ENCODE measurements at places on chromosomes 7 and 10. TPM values are rescaled to one million over a fixed set of nuclear protein-coding genes. Genes with fewer than 3 reads are reported as not detected.
A peak's percentile ranks its signal among the peaks of the same experiment; 100 is the strongest.

DNA sequence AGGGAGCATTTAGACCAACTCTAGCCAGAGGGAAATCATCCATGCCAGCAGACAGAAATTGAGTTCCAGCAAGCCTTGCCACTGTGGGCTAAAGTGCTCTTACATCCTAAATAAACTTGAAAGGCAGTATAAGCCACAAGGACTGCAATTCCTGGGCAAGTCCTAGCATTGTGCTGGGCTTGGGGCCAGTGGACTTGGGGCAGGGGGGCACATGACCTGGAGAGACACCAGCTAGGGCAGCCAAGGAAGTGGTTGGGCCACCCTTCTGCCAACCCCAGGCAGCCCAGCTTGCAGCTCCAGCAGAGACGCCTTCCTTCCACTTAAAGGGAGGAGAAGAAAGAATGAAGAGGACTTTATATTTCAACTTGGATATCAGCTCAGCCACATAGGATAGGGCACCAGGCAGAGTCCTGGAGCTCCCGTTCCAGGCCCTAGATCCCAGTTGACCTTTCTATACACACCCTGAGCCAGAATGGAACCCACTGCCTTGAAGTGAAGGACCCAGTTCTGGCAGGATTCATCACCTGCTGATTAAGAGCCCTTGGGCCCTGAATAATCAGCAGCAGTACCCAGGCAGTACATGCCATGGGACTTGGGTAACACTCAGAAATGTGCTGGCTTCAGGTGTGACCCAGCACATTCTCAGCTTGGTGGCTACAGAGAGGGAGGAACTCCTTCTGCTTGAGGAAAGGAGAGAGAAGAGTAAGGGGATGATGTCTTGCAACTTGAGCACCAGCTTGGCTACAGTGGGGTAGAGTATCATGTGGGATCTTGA, 153.0 kb downstream of the GNAI1 start:
- no peak for DNase-seq

Gene GPRIN2
- not detected for total RNA-seq

- DNase-seq: no peak
These were observed 144.6 kb upstream of the RHEB start for GRCh38 chr7:151664268-151664667.

DNA sequence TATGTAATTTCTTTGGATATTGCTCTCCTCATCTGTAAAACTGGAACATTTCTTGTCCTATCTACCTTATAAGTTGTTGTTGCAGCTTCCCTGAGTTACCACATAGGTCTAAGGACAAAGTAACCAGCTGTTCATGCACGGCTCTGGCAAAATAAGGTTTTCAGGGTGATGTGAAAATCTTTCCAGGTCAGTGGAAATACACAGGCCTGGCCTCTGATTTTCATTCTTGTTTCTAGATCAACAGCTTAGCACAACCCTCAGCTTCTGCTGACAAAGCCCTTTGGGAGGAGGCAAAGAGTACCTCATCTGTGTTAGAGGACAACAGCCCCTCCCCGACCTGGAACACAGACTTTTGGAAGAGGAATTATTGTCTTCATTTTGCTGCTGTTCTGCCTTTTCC, 117.5 kb upstream of the AGK start:
- no peak for DNase-seq

DNA sequence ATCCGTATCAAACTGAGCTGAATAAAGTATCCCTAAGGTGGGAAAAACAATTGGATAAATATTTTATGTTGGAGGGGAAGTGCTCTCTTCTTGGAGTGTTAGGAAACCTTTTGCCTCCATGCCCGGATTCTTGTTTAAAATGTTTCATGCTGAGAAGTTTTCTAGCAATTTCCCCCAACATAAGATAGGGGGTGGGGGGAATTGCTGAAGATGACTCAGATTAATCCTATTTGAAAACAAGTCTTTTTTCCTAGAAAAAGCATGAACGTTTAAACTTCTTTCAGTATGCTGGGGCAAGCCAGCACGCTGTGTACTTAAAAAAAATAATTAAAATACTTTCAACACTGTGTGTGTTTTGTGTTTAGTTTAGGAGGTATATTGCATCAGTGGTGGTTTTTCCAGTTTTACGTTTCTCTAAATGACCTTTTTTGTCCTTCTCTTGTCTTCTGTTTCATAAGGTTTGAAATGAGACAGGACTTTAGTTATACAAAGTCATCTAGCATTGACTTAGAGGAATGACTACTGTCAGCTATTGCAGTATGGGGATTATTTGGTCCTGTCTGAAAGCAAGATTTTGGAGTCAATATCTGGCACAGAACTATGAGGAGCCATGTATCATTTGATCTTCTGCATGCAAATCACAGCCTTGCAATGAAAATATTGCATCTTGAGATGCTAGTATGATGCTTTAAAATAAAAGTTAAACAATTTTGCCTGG, 295.9 kb downstream of the GATA3 start:
- peak; percentile 5 for DNase-seq

GRCh38 chr7:156792611-156793010, 100.4 kb downstream of the LMBR1 start:
- no peak for DNase-seq

Gene ATG9B
- 0.98 TPM for total RNA-seq

GRCh38 chr7:16847381-16847860, 34.4 kb downstream of the AGR3 start:
- DNase-seq: peak; percentile 4

DNA sequence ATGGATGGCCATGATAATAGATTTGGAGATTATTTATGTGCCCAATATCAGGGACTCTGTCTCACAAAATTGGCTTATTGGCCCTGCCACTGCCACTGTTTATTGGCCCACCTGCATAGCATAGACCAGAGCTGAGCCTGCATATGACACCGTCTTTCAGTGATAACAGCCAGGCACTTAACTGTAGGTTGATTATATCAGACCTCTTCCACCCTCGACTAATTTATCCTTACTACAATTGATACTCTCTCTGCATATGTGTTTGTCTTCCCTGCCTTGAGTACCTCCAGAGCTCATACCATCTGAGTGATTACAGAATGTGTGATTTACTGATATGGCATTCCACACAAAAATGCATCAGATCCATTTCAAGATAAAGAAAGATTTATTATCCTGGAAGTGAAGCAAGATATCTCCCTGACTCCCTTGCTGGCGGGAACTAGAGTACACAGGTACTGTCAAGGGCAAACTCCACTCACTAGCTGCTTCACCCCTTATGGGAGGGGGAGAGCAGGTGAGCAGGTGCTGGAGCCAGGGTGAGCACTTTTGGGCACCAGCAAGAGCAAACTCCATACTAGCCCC, 13.1 kb upstream of the SAMD9L start:
- DNase-seq: no peak

DNA sequence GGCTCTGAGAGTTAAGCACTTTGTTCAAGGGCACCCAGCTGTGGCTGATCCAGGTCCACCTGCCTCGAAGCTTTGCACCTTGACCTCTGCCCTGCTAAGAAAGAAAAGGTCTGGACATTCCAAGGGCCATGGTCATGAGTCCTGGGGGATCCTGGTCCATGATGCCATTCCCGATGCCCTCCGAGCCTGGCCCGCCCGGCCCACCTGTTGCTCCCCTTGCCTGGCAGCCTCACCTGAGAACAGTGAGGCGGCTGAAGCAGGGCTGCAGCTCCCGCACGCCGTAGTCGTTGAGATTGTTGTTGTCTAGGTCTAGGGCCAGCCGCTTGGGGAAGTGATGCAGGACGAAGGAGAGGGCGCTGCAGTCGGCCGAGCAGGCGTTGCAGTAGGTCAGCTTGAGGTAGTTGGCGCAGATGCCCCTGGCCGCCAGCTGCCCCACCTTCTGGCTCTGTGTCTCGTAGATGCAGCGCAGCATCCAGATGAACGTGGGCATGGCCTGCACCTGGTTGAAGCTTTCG, 27.5 kb downstream of the NOD1 start:
- no peak for DNase-seq

- DNase-seq: peak; percentile 17
These were observed 82.7 kb downstream of the REEP3 start for GRCh38 chr10:63603709-63604445.

GRCh38 chr10:104641187-104641936, at the start of gene SORCS3:
TSS of gene SORCS3 (plus strand) at chr10:104641290.
- DNase-seq: no peak

DNA sequence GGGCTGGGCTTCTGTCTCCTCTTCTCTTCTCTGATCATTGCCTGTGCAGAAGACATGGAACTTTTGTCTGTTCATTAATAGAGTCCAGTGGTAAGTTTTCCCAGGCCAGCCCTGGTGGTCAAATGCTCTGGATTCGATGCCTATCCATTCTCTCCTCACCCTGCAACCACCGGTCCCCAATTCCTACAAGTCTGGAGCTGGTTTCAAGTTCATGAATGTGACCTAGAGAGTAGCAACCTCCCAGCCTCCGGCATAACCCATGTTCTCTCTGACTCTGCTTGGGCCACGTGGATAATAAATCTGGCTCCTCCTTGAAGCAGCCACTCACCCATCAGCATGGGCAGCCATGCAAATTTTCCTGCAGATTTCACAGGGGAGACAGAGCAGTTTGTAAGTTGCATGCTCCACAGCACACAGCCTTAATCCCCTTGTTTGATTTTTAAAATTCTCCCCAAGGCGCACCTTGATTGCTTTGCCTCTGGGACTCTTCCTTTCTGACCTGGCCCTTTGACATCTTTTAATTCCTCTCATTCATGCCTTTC, 37.3 kb upstream of the PDZD8 start:
- DNase-seq: no peak

- DNase-seq: no peak
These were observed 85.4 kb downstream of the MKX start for GRCh38 chr10:27660268-27660667.

- peak; percentile 82 for DNase-seq
These were observed 242.2 kb downstream of the ARL4A start for GRCh38 chr7:12929476-12930140.

DNA sequence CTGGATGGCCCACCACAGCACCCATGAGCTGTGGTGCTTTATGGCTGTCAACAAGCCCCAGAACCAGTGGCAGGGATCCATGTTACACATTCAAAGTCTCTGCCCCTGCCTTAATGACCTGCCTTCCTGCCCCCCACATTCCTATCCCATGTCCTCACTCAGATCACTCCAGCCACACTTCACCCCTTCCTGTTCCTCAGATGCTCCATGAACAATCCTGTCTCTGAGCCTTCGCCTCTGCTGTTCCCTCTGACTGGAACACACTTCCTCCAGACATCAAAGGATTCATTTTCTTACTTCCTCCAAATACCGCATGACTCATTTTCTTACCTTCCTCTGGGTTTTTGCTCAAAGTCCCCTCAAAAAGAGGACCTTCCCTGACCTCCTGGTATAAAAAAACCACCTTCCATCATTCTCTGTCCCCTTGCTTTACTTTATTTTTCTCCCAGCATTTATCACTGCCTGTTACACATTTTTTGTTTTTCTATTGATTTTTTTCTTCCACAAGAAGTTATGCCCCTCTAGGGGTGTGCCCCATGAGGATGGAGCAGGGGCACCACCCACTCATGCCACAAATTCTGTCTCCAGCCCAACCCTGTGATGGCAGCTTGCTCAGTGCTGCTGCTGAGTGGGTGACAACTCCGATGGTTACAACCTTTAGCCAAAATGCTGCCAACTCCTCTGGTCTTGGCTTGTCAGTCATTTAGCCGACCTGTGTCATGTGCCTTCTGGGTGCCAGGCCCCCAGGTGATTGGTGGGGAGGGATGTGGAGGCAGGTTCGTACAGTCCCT, 18.2 kb downstream of the COL13A1 start:
- DNase-seq: no peak

GRCh38 chr10:73061743-73062142, 34.9 kb downstream of the P4HA1 start:
- DNase-seq: no peak

Gene PLCE1
- 4.2 TPM for total RNA-seq

Gene OR6B1
- not detected for total RNA-seq

DNA sequence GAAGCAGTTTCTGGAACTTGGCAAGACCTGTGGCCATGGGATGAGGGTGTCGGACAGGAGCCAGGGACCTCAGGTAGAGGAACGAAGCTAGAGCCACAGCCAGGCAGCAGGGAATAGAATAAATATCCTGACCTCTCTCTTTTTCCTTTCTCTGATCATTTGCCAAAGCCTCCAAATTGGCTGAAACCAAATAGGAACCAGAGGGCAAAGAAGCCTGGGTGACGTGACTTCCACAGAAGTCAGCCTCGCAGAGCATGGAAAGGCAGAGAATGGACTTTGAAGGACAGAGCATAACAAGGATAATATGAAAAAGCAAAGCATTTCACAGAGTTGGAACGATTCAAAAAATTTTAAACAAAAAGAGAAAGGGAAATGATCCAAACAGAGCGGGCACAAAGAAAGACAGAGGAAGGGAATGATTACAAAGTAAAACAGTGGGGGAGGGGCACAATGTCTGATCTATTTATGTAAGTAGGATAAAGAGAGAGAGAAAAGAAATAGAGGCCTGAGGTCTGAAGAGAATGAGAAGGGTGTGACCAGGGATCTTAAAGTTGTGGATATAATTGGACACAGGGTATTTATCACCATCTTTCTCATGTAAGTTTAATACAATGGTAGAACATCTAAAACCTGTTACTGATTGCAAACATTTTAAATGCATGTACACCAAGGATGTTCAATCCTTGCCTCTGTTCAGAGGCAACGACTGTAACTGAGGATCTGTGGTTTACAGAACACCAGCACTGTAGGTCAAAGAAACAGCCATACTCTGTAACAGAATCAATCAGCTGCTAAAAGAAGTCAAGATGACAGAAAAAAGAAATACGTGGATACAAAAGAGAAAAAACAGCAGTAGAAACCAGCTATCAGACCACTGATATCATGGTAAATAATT, 4.5 kb upstream of the ZEB1 start:
- no peak for DNase-seq

DNA sequence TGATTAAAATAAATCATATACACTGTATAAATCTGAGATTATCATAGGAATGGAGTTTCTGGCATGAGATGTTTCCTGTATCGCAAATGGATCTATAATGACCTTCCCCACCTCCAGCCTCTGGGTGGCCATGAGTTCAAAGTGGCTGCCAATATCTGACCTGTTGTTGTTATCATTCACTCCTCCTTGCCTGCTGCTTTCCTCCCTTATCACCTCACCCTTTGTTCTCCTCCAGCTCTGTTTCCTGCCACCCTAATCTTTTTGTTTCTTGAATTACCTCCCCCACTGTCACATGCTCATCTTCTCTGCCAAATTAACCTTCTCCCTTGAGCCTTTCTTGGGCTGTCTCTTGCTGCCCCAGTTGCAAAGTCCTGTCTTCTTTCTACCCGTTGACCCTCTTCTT, 12.0 kb downstream of the SCD start:
- no peak for DNase-seq

- DNase-seq: no peak
These were observed 371.0 kb downstream of the FRMD4A start for GRCh38 chr10:13959443-13960359.
